Fibroblast of the conjunctiva (primary cell): ENCODE measurements at places on chromosomes 11 and 22.

DNA sequence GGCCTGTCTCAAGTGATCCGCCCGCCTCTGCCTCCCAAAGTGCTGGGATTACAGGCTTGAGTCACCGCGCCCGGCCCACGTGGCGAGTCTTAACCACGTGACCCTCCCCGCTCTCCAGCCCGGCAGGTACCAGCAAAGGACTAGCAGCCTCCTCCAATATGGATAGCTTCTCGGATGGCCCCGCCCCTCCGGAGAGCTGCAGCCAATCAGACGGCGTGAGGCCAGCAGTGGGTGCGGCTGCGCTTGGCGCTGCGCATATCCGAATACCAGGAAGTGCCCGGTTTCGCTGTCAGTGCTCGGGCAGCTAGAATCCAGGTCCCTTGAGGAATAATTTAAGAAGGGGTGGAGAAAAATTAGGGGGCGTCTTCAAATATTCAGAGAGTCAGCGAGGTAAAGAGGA lies 14.7 kb upstream of the PISD start:
- peak; percentile 87 for DNase-seq

GRCh38 chr22:19998232-19998951 lies 18.2 kb downstream of the ARVCF start:
- no peak for DNase-seq

DNA sequence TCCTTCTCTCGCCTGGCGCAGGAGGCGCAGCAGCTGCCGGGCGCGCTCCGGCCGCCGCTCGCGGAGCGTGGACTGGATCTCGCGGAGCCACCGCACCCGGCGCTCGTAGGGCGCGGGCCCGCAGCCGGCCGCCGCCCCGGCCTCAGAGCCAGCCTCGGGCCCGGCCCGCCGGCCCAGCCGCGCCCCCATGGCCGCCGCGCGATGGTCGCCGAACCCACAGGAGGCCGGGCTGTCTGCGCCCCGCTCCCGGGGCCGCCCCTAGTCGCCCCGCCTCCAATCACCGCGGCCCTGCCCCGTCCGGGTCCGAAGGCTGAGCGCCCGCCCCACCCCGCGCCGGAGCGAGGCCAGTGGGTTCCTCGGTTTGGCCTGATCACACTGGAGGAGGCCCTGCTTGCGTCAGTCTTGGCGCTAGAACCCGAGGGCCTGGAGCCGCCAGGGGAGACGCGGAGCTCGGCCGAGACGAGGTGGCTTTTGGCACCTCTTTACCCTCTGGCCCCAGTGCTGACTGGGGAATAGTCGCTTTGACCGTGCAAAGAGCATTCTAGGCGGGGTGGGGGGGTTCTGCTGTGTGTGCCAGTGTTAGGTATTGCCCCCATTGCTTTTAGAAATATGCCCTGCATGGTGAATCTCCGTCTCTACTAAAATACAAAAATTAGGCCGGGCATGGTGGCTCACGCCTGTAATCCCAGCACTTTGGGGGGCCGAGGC lies at the start of gene LRRC75B:
TSS of gene LRRC75B (minus strand) at position 223 of the 708 bp plus-strand sequence. CDS start at position 189, 34 bp downstream.
- peak; percentile 76 for DNase-seq

DNA sequence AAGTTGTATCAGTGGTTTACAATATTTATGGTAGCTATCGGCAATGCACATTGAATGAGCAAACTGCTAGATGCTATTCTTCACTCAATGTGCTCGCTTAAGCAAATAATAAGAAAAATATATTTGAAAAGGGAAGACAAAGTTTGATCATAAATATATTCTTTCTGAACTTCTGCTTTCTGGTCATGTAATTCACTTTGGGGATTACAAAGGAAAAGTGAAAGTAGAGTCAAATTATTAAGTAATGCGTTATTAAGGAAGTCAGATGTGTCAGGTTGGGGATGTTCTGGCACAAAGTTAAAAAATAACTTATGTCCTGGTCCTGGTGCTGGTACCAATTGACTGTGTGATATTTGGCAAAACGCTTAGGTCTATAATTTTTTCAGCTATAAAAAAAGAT lies 98.0 kb upstream of the TRIM77 start:
- no peak for DNase-seq

DNA sequence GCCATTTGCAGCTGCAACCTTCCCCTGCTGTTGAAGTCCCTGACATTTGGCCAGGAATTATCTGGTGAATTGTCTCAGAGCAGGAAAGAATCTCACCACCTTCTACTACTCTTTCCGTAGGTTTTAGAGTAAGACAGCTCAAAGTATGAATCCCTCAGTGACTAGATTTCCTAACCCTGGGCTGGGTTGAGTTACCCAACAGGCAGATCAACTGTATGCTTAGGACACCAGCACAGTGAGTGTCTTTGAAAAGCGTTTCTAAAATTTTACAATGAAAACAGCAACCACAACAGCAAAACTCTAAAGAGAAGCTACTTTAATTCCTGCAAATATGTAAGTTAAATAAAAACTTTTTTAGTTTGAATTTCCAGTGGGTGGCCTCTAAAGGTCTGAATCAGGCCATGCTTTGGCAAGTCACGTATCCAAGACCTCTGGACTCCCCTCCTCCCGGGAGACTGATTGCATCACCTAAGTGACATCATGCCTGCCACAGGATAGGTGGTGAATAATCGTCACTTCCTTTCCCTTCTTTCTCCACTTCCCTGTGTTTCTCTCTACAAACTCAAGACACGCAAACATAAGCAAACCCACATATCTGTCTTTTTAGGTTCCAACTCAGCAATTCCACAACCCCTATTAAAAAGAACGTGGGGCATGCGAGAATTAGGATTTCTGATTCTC lies 7.8 kb downstream of the OR8B12 start:
- no peak for DNase-seq

GRCh38 chr22:40829131-40829530 lies 10.0 kb upstream of the SLC25A17 start:
- DNase-seq, result no peak

GRCh38 chr22:22753526-22754267 lies 109.3 kb downstream of the GGTLC2 start:
- no peak for DNase-seq

DNA sequence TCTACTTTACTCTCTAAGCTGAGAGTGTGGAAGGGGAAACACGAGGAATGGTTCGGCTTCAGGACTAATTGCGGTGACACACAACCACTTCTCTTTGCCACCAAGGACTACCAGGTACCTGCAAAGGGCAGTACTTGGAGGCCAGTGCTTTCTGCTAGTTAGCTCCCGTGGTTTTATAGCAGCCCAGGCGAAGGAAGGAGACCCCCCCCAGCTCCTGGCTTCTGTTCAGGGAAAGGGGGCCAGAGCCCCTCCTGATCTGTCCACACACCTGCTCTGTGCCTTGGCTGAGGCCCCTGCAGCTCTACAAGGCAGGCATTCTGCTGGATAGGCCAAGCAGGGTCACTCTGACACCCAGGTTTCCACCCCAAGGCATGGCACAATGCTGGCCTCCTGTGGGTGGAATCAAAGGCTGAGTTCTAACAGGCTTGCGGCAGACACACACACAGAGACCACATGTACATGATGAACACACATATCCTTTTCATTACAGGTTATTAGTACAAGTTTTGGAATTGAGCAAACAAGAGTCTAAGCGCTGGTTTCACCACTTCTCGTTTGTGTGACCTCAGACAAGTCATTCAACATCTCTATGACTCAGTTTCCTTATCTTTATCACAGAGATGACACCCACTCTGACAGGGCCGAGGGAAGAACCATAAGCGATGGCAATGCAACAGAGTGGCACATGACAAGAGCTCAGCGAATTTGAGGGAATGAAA lies 7.5 kb downstream of the SERPIND1 start:
- DNase-seq, result no peak

GRCh38 chr22:48709453-48709852 lies 1118.2 kb downstream of the BRD1 start:
- DNase-seq, result no peak

- DNase-seq, result no peak
These were observed 7.0 kb downstream of the EXPH5 start for GRCh38 chr11:108586600-108586999.

DNA sequence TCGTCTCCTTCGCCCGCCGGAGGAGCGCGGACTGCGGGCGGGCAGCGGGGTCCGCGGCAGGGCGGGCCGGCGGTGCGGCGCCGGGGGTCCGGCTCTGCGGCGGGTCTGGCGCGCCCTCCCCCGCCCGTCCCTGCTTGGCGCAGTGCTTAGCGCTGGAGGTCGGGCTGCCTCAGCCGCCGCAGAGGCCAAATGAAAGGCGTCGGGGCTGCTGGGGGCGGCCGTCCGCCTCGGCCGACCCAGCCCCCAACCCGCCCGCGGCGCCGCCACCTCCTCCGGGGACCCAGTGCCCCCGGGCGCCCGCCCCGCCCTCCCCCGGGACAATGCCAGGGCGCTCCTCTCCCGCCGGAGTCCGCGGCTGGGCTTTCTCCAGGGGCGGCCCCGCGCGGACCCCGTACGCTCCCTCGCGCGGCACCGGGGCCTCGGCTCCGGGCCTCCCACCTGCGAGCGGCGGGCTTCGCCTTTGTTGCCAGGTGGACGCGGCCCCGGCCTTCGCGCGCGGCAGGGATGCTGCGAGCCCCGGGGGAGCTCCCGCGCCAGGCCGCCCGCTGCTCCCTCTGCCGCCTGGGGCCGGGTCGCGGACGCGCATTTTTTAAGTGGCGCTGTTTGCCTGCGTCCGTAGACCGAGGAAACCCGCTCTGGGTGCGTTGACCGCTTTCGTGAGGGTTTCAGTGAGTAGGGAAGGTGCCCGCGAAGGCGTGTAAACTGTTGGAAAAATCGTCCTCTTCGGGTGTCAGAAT lies 583 bp downstream of the APLP2 start:
- DNase-seq, result no peak

GRCh38 chr11:75654314-75654713 lies 14.5 kb downstream of the MAP6 start:
- DNase-seq, result no peak

DNA sequence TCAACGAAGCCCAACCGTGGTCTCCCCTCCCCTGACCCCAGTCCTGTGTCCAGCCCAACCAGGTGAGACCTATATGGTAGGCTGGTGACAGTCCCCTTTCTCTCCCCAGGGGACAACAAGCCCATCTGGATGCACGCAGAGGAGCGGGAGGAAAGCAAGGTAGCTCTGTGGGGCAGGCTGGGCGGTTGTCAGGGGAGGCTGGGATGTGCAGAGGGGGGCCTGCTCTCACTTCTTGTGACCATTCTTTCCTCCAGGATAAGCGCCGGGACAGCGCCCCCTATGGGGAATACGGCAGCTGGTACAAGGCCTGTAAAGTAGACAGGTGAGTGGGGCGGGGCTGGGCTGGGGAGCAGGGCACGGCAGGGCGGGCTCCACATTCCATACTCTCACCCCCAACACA lies 3.5 kb upstream of the RAB1B start:
- no peak for DNase-seq

DNA sequence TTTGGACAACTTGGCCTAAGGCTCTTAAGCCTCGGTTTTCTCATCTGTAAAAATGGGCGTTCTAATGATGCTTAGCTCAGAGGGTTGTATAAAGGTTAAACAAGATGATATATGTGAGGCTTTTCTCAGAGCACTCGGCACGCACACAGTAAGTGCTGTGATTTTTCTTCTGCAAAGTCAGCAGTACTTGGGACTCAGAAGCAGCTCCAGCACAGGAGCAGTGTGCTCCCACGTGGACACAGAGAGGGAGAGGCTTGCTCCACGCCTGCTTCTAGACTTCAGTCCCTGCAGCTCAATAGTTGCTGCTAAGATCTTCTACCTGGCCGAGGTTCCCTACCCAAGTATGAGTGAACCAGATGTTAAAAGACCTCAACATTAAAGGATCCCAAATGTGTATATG lies 39.9 kb upstream of the PHF21A start:
- DNase-seq, result no peak

GRCh38 chr22:43956805-43957463 lies 1.7 kb downstream of the SAMM50 start:
- no peak for DNase-seq

DNA sequence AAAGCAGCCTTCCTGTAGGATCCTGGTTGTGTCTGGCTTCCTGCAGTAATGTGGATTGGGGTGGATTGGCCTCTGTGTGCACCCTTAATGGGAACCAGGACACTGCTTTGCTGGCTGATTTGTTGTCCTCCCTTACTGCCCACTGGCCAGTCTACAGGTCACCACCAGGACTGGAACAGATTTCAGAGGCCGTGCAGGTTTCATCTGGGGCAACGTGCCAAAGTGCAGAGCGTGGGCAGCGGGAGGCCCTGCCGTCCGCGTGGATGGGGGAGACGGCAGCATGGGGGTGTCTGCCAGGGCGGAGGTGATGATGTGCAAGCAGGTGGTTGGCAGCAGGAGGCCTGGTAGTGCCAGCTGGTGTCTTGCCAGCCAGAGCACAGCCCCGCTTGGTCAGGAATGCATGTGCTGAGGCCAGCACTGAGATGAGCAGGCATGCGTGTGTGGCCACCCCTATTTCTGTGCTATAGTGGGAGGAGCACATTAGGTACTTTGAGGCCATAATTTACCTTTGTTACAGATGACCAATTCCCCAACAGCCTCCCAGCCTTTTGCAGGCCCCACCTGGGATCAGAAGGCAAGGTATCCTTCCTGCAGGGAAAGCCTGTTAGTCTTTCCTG lies 24.3 kb downstream of the BCR start:
- DNase-seq, result no peak

DNA sequence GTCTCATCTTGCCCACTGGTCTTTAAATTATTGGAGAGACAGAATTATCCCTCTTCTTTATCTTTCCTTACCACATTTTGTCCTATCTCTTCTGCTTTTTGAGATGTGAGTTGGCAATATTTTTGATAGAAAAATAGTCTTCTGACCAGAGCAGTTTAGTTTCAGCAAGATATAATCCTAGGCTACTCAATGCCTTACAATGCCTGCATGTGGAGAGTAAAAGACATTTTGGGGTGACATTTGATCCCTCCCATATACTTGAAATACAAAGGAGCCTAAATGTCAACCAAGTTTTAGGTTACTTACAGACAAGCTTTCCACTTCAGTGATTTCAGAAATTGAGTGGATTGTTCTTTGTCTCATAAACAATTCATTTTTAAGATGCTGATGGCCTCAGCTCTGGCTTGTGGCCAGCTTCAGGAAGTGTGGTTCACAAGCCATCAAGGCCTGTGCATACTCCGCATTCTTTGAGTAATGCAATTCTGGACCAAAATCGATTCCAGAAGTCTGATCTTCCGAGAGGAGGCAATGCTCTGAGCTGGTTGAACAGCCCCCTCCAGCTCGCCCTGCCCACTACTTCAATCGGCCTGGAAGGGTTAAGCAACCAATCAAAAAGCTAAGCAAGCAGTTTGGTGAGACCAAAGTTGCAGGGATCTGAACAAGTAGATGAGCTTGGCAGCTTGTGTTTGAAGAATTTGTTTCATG lies 274.4 kb downstream of the BLID start:
- peak; percentile 78 for DNase-seq

DNA sequence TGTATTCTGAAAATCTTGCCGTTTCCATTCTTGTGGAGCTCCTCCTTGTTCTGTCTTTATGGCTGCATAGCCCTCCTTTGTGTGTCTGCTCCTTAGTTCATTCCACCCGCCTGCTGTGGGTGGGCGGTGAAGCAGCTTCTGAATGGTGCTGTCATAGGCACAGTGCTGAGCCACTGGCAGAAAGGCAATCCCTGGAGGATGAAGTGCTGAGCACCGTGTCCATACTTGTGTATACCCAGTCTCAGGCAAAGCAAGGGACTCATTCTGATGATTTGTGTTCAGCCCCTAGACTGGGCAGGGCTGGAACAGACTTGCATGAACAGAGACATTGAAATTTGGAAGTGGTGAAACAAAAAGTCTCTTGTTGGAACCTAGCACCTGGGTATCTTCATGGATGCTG lies 134.9 kb downstream of the MYO18B start:
- DNase-seq, result no peak

- no peak for DNase-seq
These were observed 16.7 kb downstream of the KREMEN1 start for GRCh38 chr22:29089507-29089906.
